ENCODE measurements at places on chromosomes 16 and 17. TPM values are rescaled to one million over a fixed set of nuclear protein-coding genes. Genes with fewer than 3 reads are reported as not detected.

Gene KRT24
- not detected for total RNA-seq

Gene GSE1
- total RNA-seq, result 20.3 TPM

Gene FNDC8
- total RNA-seq, result not detected

Gene SLC26A11
- total RNA-seq, result 12.1 TPM

Gene DRC7
- 0.10 TPM for total RNA-seq

Gene SLC35G6
- not detected for total RNA-seq

Gene KRTAP4-12
- total RNA-seq, result not detected

Gene KRTAP4-8
- total RNA-seq, result not detected

Gene MT1F
- 7.8 TPM for total RNA-seq

Gene MPV17L
- total RNA-seq, result 4.6 TPM

Gene KLHL10
- total RNA-seq, result not detected

Gene CUEDC1
- 49.2 TPM for total RNA-seq

Gene FAAP100
- total RNA-seq, result 28.3 TPM

Gene ABCC3
- 122 TPM for total RNA-seq

Gene PRCD
- not detected for total RNA-seq

Gene PTGES3L
- total RNA-seq, result 0.84 TPM

Gene CBX2
- total RNA-seq, result 18.9 TPM

Gene CORO1A
- total RNA-seq, result 3.4 TPM

Gene KRT40
- not detected for total RNA-seq

Gene KRT28
- total RNA-seq, result not detected

Gene SLC6A2
- total RNA-seq, result 0.05 TPM

Gene ABCA9
- total RNA-seq, result not detected

Gene SECTM1
- total RNA-seq, result 1.9 TPM

Gene CPNE7
- total RNA-seq, result 66.6 TPM

Gene CRHR1
- total RNA-seq, result 0.27 TPM

Gene C16orf74
- total RNA-seq, result 16.3 TPM

Gene TPPP3
- total RNA-seq, result 11.2 TPM

Gene RBFOX1
- not detected for total RNA-seq

Gene AOC2
- total RNA-seq, result 1.8 TPM

Gene OR1F1
- total RNA-seq, result not detected

Gene TTC19
- 45.4 TPM for total RNA-seq

Gene LPCAT2
- total RNA-seq, result 5.8 TPM

Gene PMFBP1
- 0.19 TPM for total RNA-seq

Gene PRSS27
- total RNA-seq, result 1.0 TPM

Gene WFDC1
- not detected for total RNA-seq

Gene ABCC1
- total RNA-seq, result 119 TPM

Gene AHSP
- total RNA-seq, result not detected

Gene SLC12A3
- not detected for total RNA-seq

Gene JPH3
- 2.5 TPM for total RNA-seq

Gene RAB40C
- 13.7 TPM for total RNA-seq

Gene USP43
- 4.5 TPM for total RNA-seq

Gene DVL2
- total RNA-seq, result 29.9 TPM

Gene HYDIN
- total RNA-seq, result 0.32 TPM

Gene SBK1
- 0.38 TPM for total RNA-seq
